AG10803 (cell line): ENCODE measurements at places on chromosomes 4 and X.

DNA sequence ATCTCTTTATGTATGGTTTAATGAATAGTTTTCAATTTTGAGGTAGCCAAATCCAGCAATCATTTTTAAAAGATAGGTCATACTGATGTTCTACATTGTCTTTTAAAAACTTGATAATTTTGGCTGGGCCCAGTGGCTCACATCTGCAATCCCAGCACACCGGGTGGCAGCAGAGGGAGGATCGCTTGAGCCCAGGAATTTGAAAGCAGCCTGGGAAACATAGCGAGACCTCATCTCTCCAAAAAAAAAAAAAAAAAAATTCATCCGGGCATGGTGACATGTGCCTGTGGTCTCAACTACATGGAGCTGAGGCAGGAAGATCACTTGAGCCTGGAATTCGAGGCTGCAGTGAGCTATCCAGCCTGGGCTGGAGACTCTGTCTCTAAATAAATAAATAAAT lies 419.8 kb downstream of the GALNTL6 start:
- DNase-seq = no peak

DNA sequence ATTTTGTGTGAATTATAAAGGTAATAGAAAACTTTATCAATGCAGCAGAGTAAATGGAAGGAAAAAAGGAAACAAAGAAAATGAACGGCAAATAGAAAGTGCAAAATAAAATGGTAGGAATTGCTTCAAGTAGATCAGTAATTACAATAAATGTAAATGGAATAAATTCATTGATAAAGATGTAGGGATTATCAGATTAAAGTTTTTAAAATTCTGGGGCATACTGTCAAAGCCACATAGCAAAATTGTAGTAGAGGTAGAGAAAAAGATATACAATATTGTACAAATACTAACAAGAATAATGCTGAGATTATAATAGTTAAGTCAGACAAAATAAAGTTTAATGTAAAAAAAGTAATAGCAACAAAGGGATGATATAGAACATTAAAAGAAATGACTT lies 94.7 kb downstream of the SMIM20 start:
- DNase-seq = no peak

GRCh38 chr4:74499986-74500781 lies 55.2 kb downstream of the AREG start:
- peak; percentile 41 for DNase-seq

DNA sequence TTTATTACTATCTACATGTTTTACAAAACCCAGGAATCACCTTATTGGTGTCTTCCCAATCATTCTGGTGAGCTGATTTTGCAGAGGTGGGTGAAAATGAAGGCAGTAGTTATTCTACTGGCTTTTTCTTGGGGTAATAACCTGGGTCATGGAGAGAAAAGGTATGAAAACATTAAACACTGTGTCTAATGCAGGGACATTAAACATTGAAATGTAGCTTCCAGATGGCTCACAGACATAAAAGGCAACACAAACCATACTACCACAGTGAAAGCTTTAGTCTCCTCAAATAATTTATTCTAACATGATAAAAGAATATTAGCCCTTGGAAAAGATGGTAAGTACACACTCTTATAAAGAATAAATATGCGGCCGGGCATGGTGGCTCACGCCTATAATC lies 8.0 kb downstream of the SETD7 start:
- DNase-seq = no peak

- no peak for DNase-seq
These were observed 397.6 kb downstream of the TRIML1 start for GRCh38 chr4:188536826-188537225.

DNA sequence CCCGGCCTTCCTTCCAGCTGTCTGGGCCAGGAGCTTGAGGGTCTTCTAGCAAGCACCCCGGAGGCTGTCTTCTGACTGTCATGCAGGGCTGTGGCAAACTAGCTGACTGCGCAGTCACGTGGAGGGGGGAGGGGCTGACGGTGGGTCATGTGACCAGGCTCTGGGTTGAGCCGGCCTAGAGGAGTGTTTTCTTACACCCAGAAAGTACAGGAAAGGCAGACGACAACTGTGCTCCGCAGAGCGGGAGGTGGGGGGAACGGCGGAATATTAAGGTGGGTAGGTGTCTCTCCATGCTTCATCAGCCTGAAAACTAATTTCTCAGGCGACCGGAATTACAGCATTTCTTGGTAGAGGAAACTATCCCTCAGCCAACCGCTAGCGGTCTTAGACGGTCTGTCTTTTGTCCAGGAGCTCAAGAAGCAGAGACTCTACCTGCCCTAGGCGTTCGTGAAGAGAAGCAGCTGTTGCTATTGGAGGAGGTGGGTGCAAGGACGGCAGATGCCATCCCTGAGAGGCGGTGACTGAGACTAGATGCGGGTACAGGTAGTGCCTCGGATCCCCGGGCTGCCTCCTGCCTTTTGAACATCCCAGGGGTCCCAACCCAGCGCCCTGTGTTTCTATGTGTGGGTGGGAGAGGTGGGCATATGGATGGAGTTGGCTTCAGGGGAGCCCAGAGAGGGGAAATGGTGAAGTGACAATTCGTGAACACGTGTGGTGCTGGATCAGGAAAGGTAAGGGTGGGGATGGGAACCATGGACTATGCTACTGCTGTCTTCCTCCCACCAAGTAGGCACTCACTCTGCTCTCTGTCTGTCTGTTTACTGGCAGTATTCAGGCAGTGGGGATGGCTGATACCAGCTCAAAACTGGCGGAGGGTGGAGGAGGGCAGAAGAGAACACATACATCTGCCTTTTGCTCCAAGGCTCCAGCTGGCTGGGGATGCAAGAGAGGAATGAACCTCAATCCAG lies 8.8 kb downstream of the GPRASP1 start:
- peak; percentile 49 for DNase-seq

- no peak for DNase-seq
These were observed 36.8 kb downstream of the ACSL4 start for GRCh38 chrX:109696146-109696740.

GRCh38 chrX:24601858-24602257 lies 45.3 kb downstream of the PCYT1B start:
- DNase-seq = no peak

DNA sequence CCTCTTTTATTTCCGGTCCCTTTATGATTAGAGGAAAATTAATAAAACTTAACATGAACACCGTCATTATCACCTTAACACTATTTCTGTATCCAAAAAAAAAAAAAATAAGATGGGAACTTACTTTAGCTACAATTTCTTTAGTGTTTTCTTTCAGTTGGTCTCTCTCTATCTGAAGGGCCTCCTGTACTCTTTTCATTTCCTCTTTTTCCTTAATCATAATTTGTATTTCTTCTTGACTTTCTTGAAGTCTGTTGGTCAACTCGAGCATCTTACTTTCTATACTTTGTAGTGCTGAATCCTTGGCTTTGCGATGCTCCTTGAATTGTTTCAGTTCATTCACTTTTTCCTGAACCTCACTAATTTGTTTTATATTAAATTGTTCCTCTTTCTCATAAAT lies 45.3 kb upstream of the BDH2 start:
- no peak for DNase-seq

DNA sequence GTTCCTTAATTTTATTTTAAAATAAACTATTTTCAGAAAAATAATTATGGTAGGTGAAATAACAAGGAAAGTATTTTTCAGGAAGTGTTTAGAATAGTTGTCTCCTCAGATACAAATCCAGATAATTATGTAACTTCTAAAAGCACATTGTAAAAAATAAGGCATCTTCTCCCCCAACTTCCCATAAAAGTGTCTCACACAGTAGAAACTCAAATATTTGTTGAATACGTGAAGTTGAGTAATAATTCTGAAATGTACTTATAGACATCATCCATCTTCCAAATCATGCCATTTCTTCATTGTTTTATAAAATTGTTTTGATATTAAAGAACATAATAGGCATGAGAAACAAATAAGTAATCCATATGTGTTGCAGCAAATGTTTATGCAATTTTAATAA lies 18.0 kb downstream of the SHISA3 start:
- DNase-seq = no peak

DNA sequence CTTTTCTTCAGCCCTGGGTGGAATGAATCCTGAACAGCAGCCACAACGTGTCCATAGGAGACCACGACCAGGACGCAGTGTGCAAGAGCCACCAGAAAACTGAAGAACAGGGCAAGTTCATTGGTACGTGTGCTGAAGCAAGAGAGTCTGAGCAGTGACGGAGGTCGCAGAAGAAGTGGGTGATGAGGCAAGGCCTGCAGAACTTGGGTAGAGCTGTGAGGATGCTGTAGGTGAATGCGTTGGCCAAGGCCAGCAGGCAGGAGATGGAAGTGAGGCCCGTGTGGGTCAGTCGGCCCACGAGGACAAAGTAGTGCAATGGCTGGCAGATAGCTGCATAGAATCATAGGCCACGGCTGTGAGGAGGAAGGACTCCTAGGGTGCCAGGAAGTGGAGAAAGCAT lies 5.6 kb upstream of the CTAG2 start:
- DNase-seq = no peak

DNA sequence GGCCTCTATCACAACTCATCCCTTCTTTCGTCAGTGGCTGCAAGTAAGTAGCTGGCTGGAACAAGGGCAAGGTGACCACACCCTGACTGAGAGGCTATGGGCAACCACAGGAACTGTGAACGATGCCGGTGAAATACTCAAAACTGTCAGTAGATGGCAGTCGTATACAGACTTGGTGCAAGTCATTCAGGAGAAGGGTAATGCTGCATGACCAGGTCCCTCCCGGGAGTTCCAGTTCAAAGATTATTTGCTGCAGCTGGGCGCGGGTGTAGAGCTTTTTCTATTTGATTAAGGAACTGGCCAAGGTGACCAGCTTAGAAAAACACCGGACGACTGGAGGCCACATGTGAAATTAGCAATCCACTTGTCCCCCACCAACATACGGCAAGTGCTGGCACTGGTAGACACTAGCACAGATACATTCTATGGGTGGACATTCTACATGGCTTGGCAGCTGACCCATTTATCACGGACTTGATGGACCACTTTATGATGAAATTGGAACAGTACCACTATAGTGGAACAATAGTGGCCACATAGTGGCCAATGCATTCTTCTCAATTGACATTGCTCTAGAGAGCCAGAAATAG lies 726.6 kb downstream of the TRAM1L1 start:
- DNase-seq = peak; percentile 49

- DNase-seq = no peak
These were observed 561.5 kb downstream of the BCOR start for GRCh38 chrX:39536211-39536610.

DNA sequence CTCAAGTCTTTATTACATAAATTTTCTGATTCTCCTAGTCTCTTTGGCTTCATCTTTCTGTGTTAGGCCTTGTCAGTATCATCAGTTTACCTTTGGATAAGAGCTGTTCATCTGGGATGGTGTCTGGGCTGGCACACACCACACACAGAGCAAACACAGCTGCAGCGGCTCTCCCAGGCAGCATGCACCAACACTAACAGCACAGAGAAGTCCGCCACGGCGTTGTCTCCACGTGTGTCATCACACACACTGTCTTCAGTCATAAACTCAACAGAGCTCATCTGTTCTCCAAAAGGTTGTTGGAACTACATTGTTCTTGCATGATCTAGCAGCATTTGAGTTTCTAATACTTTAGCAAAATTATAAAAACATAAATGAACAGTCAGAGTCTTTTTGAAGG lies 851.9 kb upstream of the FRG1 start:
- DNase-seq = peak; percentile 8

GRCh38 chr4:94517492-94517891 lies 65.8 kb downstream of the PDLIM5 start:
- no peak for DNase-seq

- no peak for DNase-seq
These were observed 248.5 kb downstream of the SNCA start for GRCh38 chr4:89588421-89588820.

- peak; percentile 10 for DNase-seq
These were observed 686 bp downstream of the MTHFD2L start for GRCh38 chr4:74158466-74159142.

DNA sequence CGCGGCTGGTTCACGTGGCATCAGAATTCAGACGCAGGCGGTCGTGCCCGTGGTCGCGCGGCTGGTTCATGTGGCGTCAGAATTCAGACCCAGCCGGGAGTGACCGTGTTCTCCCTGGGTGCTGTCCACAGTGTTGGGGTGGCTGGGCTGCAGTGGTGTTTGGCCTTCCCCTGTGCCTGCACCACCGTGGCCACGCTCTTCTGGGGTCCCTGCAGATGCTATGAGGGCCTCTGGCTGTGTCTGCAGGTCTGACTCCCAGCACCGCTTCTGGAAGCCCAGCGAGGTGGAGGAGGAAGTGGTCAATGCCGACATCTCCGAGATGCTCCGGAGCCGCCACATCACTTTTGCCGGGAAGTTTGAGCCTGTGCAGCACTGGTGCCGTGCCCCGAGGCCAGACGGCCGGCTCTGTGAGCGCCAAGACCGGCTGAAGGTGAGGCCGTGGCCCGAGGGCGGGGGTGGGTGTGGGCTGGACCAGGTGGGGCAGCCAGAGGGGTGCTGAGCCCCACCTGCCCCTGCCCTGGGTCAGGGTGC lies 26.4 kb downstream of the NKX1-1 start:
- DNase-seq = no peak

DNA sequence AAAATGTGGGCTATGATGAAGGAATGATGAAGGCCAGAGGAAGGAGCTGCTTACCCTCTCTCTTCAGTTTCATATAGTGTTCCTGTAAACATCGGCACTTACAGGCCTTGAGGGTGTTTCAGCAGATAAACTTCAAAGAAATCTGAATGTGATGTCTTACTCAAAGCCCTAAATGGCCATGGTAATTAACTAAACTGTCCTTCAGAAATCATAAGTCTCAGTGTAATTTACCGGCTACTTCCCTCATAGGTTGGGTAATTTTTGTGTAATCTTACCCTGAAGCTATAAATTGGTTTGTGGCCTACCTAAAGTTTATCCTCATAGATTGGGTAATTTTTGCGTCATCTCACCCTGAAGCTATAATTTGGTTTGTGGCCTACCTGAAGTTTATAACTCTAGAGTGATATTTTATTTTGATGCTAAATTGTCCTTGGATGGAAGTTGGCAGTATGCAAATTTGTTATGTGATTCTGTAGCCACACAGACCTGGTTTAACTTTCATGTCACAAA lies 2700.3 kb downstream of the ARAP2 start:
- no peak for DNase-seq
